ENCODE measurements at places on chromosomes 2 and 18.

DNA sequence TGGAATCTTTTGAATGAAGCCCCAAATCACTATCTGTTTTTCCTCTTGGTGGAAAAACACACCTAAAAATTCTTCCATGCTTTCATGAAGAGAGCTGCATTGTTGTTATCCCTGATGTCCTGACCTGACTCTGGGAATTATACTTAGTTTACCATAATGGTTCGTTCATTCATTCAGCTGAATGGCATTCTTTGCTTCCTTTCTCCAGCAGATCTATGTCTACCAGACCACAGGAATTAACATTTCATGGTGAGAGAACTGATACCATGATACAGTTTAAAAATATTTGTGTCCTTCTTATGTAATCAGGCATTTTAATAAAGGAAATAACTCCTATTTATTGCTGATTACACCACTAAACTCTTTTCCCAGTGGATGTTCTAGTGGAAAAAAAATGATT, 11.1 kb upstream of the SLC4A10 start:
- no peak for DNase-seq

DNA sequence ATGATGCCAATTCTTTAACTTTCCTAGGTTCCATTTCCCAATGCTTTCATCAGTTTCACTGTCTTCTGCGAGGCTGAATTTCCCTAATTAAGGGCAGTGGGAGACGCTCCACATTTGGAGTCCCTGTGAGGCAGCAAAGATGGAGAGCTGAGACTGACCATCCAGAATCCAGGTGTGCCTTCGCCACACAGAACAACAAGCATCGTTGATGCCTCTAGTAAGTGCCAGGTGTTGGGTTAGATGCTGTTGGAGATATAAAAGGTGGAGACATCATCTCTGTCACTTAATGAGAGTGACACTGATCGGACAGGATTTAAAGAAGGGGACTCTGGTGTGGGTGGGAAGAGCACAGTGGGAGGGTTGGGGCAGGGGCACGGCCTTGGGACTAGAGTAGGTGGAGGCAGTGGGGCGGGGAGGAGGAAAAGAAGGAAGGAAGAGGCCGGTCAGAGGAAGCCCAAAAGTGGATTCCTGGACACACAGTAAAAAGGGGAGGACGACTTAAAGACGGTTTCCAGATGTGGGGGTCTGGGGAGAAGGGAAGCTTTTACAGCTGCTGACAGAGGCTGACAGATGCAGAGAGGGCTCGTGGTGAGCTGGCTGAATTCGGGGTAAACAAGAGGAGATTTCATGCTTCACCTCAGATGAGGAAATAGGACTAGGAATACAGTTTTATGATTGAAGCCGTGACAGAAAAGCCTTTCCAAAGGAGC, 113.0 kb downstream of the BCL2 start:
- no peak for DNase-seq

GRCh38 chr2:237411092-237411601, 2.8 kb downstream of the COL6A3 start:
- no peak for DNase-seq

GRCh38 chr2:60853531-60853930, 27.8 kb upstream of the REL start:
- no peak for DNase-seq

GRCh38 chr2:203301667-203302066, 26.5 kb upstream of the ABI2 start:
- DNase-seq: no peak

DNA sequence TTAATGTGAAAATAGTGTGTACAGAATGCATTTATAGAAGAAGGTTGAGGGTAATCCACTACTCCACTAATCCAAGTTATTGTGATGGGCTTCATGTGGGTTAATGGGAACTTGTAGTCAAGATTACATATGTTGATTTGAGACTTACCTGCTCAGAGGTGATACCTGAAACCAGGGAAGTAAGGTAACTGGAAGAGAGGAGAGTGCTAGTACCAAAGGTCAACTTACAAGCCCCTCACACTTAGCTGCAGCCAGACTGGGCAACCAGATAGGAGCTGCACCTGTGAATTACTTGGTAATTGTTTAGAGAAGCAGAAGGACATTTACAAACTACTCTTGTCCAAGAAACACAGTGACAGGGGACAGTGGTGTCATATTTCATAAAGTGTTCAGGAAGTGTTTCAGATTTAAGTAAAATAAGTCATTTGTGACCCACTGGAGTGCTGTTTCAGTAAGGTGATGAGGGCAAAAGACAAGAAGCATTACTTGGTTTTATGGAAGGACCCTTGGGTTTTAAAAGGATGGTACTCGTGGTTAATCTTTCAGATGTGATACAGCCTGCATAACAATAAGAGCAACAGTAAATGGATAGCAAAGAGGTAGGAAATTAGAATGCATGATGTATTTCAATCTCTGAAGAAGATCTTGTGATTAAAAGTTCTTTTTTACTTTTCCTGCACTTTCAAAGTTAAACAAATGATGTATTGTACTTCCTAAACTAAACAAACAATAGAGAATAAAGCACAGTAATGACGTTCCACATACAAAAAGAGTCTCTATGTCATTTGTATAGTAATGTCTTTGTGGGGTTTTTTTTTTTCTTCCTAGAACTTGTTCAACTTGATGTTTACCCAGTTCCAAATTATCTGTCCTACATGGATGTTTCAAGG, 189.3 kb downstream of the PHLPP1 start:
- no peak for DNase-seq

DNA sequence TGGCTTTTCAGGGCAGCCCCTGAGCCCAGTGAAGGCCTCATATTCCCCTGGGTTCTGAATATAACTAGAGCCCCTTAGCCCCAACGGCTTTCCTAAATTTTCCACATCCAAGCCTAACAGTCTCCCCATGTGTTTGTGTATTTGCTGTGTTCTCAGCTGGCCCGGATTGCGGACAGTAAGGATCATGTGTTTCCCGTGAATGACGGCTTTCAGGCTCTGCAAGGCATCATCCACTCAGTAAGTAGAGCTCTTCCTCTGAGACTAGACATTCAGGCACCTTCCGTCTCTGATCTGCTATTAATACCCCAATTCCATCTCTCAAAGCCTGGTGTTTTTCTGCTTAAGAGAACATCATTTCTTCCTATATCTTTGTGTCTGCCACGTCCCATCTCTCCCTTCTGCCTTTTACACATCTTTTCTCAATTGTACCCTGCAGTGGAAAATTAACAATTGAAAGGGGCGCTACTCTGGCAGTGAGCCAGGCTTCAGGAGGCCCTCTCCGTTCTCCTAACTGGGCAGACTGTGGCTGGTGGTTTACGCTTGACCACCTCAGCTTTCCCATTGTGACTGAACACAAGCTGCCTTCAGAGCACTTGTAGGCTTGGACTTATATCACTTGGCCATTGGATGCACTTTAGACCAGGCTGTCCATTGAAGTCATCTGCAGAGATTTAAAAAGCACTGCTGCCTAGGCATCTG, 64.4 kb downstream of the ANTXR1 start:
- DNase-seq: no peak

DNA sequence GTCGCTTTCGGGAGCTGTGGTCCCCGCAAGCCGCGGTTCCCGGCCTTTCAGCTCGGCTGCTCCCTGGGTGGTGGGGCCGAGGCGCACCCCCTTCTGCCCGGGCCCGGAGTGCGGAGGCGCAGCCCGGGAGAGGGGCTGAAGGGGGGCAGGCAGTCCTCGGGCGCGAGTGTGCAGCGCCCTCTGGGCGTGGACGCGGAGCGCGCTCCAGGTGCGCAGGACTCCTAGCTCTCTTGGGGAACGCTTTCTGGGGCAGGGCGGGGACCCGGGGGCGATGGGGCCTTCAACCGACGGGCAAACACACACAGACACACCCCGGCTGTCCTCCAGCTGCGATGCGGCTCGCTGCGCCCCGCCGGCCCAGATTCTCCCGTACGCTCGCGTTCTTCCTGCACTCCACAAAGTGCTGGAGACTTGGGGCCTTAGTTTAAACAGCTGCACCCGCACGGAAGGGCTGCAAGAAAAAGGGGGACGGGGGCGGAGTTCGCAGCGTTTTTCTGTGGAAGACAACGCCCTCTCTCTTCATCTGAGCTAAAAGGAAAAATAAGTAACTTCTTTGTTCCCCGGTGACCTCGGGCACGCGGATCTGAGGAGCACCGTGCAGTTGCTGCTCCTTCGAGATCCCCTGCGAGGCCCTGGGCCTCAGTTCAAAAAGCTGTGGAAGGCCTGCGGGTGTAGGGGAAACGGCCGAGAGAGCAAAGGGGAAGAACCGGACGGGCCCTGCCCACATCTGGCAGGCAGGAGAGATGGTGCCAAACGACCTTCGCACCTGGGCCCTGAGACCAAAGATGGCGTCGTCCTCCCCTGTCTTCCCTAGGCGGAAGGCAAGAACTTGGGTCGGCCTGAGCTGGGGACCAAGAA, 593 bp upstream of the SDC1 start:
- DNase-seq: peak; percentile 10

GRCh38 chr2:12389344-12390045, 327.2 kb upstream of the TRIB2 start:
- DNase-seq: no peak

DNA sequence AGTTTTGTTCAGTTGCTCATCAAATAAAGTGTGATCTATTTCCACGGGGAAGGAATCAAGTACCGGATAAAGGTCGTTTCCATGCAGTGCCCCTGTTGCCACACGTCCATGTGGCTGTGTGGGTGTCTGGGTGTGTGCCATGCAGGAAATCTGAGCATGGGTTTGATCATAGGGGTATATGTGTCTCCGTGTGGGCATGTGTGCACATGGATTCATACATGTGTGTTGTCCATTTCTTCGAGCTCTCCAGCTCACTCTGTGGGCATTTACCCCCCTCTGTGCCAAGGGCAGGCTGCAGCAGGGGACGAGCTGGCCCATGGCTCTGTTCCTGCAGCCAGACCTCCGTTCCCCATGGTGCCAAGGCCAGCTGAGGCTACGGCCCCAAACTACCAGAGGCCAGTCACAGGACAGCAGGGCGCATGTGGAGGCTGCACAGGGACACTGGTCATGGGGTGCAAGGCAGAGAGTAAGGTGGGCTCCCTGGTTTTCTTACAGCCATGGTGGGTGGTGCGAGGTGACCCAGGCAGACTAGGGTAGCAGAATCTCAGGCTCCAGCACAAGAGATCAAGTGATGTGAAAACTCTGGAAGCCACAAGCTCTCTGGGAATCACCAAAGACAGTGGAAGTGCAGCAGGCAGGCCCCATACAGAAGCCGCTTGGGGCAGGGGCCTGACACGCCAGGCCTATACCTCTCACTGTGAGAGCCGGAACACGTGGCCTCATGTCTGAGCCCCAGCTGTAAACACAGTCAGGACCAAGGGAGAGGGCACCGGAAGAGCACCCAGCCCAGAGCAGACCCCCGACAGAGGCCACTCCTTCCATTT, 66.4 kb upstream of the RAB6C start:
- DNase-seq: no peak

- no peak for DNase-seq
These were observed 20.1 kb upstream of the ACMSD start for GRCh38 chr2:134818321-134818720.

DNA sequence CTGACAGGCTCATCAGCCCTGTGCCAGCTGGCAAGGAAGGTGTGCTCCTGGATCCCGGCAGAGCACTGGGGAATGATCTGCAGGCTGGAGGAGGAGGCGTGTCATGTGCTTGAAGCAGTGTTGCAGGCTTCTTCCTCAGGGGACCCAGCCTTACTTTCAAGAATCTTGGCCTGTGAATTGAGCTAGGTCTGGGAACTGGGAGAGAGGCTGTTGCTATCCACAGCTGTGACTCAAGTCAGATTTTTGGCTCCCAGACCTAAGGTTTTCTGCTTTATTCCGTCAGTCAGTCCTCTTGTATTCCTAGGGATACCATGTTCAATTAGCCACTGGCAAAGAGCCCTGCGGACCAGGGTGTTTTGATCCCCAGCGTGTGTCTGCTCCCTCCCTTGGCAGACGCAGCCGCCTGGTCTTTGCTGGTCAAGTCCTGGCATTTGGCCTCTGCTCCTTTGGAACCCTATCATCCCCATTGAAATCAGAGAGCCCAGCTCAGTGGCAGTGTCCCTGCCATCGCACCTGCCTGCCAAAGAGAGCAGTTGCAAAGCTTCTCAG, 32.4 kb downstream of the ASB1 start:
- DNase-seq: no peak

- no peak for DNase-seq
These were observed 427.9 kb downstream of the GALR1 start for GRCh38 chr18:77677536-77677935.

DNA sequence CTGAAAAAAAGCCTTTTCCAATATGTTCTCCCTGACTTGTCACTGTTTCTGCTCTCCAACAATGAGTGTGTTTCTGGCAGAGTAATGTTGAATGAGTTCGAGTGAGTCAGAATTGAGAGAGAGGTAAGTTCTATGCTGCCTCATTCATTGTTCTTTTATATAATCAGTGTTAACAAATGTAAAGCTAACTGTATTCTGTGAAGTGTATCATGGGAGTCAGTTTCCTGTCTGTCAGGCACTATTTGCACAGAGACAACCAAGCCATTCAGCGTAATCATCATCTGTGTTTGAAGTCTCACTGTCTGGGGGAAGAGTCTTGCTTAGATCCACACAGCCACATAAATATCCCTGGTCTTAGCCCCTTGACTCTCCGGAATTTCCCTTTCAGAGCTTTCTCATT, 22.0 kb upstream of the UPP2 start:
- DNase-seq: no peak

Data from CD4-positive, alpha-beta T cell treated with Interleukin-17A for 4 hours (primary cell).